T1000 (cell line): ENCODE measurements at places on chromosomes 16 and 17.

DNA sequence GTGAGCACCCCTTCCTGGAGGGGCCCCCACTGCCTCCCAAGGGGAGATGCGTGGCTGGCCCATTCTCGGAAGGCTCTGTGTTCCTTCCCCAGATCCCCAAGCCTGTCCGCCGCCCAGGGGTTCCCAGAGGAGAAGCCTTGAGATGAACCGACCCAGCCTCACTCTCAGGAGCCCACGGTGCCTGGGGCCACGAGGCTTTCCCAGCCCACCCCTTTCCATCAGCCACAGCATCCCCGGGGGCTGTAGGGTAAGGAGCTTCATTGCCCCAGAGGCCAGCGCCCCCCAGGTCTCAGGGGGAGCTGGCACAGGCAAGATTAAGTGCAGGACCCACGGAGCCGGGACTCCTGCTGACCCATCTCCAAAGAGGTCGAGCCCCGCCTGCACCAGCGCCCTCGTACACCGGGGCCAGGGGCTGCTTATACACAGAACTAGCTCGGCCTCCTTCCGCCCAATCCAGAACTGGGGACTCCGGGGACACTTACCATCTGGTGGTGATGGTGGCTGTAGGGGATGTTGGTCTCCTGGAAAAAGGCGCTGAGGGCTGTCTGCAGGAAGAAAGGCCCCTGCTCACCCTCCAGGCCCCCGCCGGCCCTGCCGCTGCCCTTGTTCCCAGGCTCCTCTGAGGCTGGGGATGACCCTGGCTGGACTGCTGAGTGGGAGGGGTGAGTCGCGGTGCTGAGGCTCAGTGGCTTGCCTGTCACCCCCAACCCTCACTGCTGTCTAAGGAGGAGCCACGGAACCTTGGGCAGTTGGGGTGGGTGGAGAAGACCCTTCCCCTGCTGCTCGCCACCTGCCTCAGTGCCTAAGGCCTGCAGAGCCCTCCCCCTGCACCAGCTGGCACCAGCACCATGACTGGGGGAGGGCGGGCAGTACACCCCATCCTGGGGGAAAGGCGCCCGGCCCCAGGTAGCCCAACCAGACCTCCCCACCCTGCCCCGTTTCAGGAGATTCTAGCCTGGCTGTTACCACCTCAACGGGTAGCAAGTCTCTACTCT, 4.4 kb downstream of the UBALD1 start:
- no peak for DNase-seq

- no peak for DNase-seq
Measured at GRCh38 chr16:69847643-69848042, 85.5 kb downstream of the WWP2 start.

- no peak for DNase-seq
Measured at GRCh38 chr17:16215965-16216316, 607 bp upstream of the NCOR1 start.

GRCh38 chr16:19127674-19128131, 13.9 kb downstream of the ITPRIPL2 start:
- DNase-seq, result no peak
